Kidney epithelial cell (primary cell): ENCODE measurements at places on chromosomes 7 and 10. TPM values are rescaled to one million over a fixed set of nuclear protein-coding genes. Genes with fewer than 3 reads are reported as not detected.
A peak's percentile ranks its signal among the peaks of the same experiment; 100 is the strongest.

- no peak for DNase-seq
Measured at GRCh38 chr10:78299851-78300468, 266.3 kb downstream of the RPS24 start.

DNA sequence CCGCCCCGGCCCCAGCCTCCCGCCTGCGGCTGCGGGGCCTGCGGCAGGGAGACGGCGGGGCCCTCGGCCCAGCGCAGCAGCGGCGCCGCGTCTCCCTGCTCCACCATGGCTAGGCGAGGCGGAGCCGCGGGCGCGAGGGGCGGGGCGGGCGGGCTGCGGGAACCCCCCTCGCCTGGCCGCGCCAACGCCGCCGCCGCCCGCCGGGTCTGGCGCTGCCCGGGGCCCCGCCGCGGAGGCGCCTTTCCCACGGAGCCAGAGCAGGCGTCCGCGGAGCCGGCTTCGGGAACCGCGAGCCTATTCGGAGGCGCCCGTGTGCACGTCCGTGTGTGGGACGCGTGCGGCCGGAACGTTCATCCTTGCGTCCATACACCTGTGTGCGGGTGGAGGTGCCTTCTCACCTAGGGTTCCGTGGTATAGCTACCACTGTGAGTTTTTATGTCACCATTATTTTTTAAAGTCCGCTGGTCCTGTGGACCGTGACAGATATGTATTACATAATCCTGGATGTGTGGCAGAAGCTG is at the start of gene DENND11:
DENND11 (minus strand) TSS at position 120 of the 521 bp plus-strand sequence; CDS start at position 107, 13 bp downstream.
- DNase-seq, result no peak

GRCh38 chr7:91046322-91047089 is 217.7 kb upstream of the FZD1 start:
- DNase-seq, result no peak

DNA sequence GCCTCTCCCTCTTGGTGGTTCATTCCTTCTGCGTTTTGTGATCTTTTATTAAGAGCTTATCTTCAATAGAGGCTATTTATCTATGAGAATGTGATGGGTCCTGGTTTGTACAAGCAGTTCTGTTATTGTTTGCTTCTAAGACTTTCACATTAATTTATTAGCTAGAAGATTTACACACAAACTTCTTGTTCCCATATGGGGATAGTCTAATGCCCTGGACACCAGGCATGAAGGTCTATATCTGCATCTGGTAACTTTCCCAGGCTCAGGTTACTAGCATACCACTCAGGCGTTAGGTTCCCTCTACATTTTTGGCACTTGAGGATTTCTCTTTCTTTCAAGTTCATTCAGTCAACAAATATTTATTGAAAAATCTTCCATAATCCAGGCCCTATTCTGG is 7.7 kb downstream of the XPNPEP1 start:
- DNase-seq, result no peak

- no peak for DNase-seq
Measured at GRCh38 chr10:124505279-124505678, 43.7 kb downstream of the LHPP start.

GRCh38 chr10:89683883-89684282 is 17.5 kb upstream of the KIF20B start:
- DNase-seq, result no peak

- DNase-seq, result no peak
Measured at GRCh38 chr7:158611541-158611940, 23.9 kb upstream of the PTPRN2 start.

DNA sequence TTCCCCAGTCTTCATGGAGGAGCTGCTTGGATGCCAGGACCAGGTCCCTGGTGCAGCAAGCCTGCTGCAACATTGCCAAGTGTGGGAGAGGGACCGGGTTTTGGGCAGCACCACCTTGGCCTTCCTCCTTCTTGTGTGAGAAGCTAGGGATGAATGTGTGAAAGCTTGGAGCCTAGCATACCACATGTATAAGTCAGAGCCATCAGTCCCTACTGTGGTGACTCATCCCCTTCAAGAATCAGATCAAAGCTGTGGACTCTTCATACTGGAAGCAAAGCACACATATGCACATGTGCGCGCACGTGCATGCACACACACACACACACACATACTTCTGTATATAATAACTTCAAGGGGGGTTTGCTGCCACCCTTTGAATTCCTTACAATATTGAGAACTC is 527.8 kb downstream of the LRMDA start:
- peak; percentile 81 for DNase-seq

GRCh38 chr10:76902949-76903348 is 734.7 kb downstream of the KCNMA1 start:
- no peak for DNase-seq

Gene WNT8B
- total RNA-seq, result 0.07 TPM in 1 of 2 replicates, not detected in the other

Gene NEBL
- total RNA-seq, result 6.9 and 8.9 TPM in 2 replicates

Gene CRHR2
- not detected in 2 replicates for total RNA-seq

Gene ZNF804B
- not detected in 2 replicates for total RNA-seq

Gene RAMP3
- not detected in 2 replicates for total RNA-seq
